Stimulated activated CD4-positive, alpha-beta T cell treated with anti-CD3 and anti-CD28 coated beads, TNF-alpha, amount 100 ng/mL, for 4 hours (primary cell): ENCODE measurements at places on chromosomes 3 and 15.

DNA sequence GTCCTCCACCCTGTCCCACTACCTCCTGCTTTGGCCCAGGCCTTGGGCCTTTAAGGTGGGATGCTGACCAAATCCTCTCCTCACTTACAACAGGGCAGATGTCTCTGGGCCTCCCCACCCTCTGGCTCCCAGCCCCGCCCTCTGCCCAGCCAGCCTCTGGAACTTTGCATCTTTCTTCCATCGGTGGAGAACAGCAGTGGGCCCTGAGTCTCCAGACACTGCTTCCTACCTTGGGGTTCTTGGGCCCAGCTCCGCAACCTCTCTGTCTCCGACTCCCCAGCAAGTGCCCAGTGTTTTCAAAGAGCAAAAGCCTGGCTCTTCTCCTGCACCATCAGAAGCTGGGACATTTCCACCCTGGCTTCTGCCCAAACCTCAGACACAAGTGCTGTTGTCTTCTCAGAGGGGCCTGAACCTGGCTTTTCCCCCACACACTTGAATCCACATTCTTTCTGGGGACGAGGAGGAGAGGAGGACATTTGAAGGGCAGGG is 33.1 kb downstream of the MRAS start:
- DNase-seq: no peak

DNA sequence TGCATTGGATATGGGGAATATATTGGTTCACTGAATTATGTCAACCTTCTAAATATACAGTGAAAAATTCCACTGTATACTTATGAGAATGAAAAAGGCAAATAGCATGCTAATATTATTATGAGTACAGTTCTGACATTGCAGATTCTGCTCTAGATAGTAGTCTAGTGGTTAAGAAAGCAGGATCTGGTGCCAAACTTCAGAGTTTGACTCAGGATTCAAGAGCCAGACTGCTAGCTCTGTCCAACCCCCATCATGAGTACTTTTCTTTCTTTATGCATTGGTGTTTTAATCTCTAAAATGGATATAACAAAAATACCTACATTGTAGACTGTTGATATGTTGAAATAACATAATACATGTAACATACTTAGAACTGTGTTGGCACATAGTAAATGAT is 57.3 kb upstream of the PLSCR4 start:
- no peak for DNase-seq

DNA sequence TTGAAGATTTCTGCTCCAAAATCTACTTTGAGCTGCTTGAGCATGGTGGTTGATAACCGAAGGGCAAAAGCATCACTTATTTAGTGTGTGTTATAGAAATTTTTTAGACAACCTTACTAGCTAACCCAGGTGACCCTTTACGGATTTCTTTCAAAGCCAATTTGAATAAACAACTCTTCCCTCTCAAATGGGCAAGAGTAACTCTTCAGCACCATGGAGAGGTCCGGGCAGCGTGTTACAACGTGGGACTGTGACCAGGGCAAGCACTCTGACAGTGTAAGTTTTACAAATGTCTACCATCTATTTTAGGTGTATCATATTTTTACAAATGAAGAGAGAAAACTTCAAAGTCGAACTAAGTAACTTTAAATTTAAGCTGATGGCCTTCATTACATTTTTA is 471.8 kb downstream of the MFSD1 start:
- DNase-seq: no peak

GRCh38 chr15:32682569-32682968 is 35.2 kb upstream of the GREM1 start:
- DNase-seq: no peak

GRCh38 chr3:126888186-126888760 is 94.6 kb upstream of the PLXNA1 start:
- DNase-seq: no peak

- DNase-seq: no peak
Observed at GRCh38 chr15:35936284-35936683, 390.3 kb upstream of the DPH6 start.

- no peak for DNase-seq
Observed at GRCh38 chr3:123392871-123393620, 55.8 kb downstream of the ADCY5 start.
